Panc1 (cell line): ENCODE measurements at places on chromosomes 6 and 20. TPM values are rescaled to one million over a fixed set of nuclear protein-coding genes. Genes with fewer than 3 reads are reported as not detected.

Gene FAM217A
- total RNA-seq = not detected

Gene OPN5
- not detected for total RNA-seq

Gene RSPO3
- not detected for total RNA-seq

Gene FNDC11
- total RNA-seq = 1.3 TPM

Gene GLP1R
- total RNA-seq = not detected

Gene CNBD2
- 3.7 TPM for total RNA-seq

Gene OR2B6
- 0.26 TPM for total RNA-seq

Gene SEMG1
- total RNA-seq = not detected

Gene RPS21
- 1,761 TPM for total RNA-seq

Gene C20orf96
- total RNA-seq = 20.5 TPM

Gene SALL4
- total RNA-seq = 1.6 TPM
